WTC11 (cell line): ENCODE measurements at places on chromosomes 3 and 15. TPM values are rescaled to one million over a fixed set of nuclear protein-coding genes. Genes with fewer than 3 reads are reported as not detected.

The GLDN gene
- total RNA-seq: 0.77 to 1.8 TPM (median 1.7 TPM) in 3 replicates

GRCh38 chr3:108153451-108153981, 62.7 kb upstream of the CD47 start:
- DNase-seq: peak; percentile 61

GRCh38 chr3:107085261-107085660, 292.0 kb upstream of the CCDC54 start:
- no peak for DNase-seq

GRCh38 chr3:120212505-120212904, 72.5 kb downstream of the GPR156 start:
- no peak for DNase-seq
